Activated T-helper 2 cell treated with anti-CD3 and anti-CD28 coated beads, Interferon-gamma antibody, Interleukin-2, Interleukin-4, amounts not matched to agents 10 μg/mL and 5 μg/mL and 100 μg/mL, durations not matched to agents 14 hours and 24 hours and 36 hours (primary cell): ENCODE measurements at places on chromosomes 4 and X.

GRCh38 chr4:85370400-85371032 lies 104.4 kb upstream of the ARHGAP24 start:
- H3K27me3 ChIP-seq = no peaks in the 10 kb centered on the region
- H3K4me1 ChIP-seq = no peaks in the 10 kb centered on the region
- H3K27ac ChIP-seq = no peak overlapping the region
- no peaks in the 10 kb centered on the region for H3K36me3 ChIP-seq
- no peak overlapping the region for H3K4me3 ChIP-seq
- no peak for DNase-seq

GRCh38 chr4:8393593-8394038 lies 46.9 kb downstream of the ACOX3 start:
- no peaks in the 10 kb centered on the region for H3K27me3 ChIP-seq
- peaks cover 6% of the 10 kb centered on the region for H3K36me3 ChIP-seq
- H3K4me1 ChIP-seq = peaks cover 4% of the 10 kb centered on the region
- H3K4me3 ChIP-seq = no peak overlapping the region

DNA sequence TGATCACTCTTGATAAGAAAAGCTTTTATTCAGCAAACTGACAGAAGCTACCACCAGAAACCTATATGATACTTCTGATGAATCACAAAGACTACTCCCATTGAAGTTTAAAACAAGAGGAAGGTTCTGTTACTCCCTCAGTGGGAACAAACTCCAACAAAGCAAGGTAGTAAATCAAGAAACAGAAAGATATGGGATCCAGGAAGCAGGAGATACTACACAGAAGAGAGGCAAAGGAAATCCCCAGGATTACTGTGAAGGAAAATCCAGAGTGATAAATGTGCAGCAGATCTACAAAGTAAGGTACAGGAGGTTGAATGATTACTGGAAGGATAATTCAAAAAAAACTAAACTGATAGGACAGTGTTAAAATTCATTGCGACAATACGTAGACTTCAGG lies 222.4 kb downstream of the HHIP start:
- H3K36me3 ChIP-seq = no peaks in the 10 kb centered on the region
- H3K4me1 ChIP-seq = no peaks in the 10 kb centered on the region
- DNase-seq = no peak
- no peak overlapping the region for H3K4me3 ChIP-seq
- H3K27ac ChIP-seq = no peak overlapping the region
- H3K27me3 ChIP-seq = no peaks in the 10 kb centered on the region

DNA sequence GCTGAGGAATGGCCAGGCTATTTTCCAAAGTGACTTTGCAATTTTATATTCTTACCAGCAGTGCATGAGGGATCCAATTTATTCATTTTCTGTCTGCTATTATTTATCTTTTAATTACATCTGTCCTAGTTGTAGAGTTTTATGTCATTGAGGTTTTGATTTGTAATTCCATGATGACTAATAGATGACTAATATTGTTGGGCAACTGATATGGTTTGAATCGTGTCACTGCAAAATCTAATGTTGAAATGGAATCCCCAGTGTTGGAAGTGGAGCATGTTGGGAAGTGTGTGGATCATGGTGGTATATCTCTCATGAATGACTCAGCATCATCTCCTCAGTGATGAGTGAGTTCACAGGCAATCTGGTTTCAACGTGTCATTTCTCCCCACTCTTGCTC lies 201.5 kb downstream of the TBX22 start:
- no peak for DNase-seq
- H3K36me3 ChIP-seq = no peaks in the 10 kb centered on the region
- H3K4me3 ChIP-seq = no peak overlapping the region
- H3K27ac ChIP-seq = no peak overlapping the region

- no peaks in the 10 kb centered on the region for H3K4me1 ChIP-seq
- H3K4me3 ChIP-seq = no peak overlapping the region
- no peaks in the 10 kb centered on the region for H3K27me3 ChIP-seq
- H3K36me3 ChIP-seq = no peaks in the 10 kb centered on the region
- H3K27ac ChIP-seq = no peak overlapping the region
Observed at GRCh38 chr4:32931475-32931874, 2211.3 kb downstream of the PCDH7 start.

GRCh38 chrX:120262859-120263708 lies 12.5 kb downstream of the ZBTB33 start:
- H3K36me3 ChIP-seq = peaks cover 4% of the 10 kb centered on the region
- no peaks in the 10 kb centered on the region for H3K4me1 ChIP-seq
- no peaks in the 10 kb centered on the region for H3K27me3 ChIP-seq
- no peak for DNase-seq
- no peak overlapping the region for H3K27ac ChIP-seq

DNA sequence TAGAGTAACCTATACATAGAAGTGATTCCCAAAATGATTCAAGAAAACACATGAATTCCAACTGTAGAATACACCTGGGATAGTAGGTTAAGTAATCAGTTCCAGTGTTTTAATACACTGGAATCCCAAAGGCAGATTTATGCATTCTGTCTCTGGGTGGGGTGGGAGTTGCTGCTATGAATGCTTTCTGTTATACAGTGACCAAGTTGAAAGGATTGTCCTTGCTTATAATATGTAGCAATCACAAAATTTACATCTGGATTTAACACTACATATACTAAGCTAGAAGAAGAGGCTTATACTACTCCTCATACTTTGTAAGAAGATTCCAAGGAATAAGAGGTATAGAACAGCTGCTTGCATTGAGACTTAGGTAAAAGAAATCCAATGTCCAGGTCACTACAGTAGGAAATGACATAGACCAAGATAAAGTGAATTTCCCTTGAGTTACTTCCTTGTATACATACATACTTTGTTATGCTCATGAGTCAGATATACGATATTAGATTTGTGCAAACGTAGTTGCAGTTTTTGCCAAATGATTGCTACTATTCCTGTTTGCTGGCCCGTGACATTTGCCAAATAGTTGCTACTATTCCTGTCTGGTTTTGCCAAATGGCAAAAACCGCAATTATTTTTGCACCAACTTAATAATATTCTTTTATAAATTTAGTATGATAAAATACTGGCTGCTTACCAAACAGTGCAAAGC lies 210.5 kb upstream of the DIAPH2 start:
- no peaks in the 10 kb centered on the region for H3K36me3 ChIP-seq
- no peak overlapping the region for H3K4me3 ChIP-seq
- H3K27ac ChIP-seq = no peak overlapping the region
- no peaks in the 10 kb centered on the region for H3K27me3 ChIP-seq

DNA sequence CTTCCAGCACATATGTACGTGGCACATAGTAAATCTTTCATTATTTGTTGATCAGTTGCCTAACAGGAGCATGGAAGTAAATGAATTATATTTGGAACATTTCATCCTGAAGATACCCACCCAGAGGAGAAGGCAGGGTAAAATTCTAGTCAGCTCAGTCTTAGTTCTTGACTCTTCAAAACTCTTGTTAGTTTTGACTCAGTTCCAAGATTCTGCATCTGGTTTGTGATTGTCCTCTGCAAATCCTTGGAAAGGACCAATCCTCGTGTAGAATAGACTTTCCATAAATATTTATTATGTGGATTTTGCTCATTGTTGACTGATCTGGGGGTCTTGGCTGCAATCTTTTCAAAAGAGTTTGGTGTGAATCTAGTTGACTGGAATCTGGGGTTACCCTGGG lies 257.5 kb upstream of the FAT1 start:
- H3K36me3 ChIP-seq = no peaks in the 10 kb centered on the region
- no peak overlapping the region for H3K4me3 ChIP-seq
- no peak for DNase-seq
- no peak overlapping the region for H3K27ac ChIP-seq
- no peaks in the 10 kb centered on the region for H3K27me3 ChIP-seq

DNA sequence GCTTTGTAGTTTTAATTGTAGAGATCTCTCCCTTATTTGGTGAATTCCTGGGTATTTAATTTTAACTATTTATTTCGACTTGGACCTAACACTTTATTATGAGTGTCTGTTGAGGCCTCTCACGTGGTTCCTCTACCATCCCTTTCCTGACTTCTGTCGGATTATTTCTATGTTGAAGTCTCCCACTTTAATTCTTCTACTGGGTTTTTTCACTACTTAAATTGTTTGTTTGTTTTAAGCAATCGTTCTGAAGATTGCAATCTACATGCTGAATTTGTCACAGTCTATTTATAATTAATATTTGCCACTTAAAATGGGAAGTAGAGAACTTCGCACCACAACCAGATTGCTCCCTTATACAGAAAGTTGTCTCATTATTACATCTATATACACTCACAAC lies 20.8 kb upstream of the NKX1-1 start:
- no peaks in the 10 kb centered on the region for H3K4me1 ChIP-seq
- H3K36me3 ChIP-seq = no peaks in the 10 kb centered on the region
- DNase-seq = no peak
- no peak overlapping the region for H3K27ac ChIP-seq
- no peak overlapping the region for H3K4me3 ChIP-seq
- H3K27me3 ChIP-seq = no peaks in the 10 kb centered on the region

DNA sequence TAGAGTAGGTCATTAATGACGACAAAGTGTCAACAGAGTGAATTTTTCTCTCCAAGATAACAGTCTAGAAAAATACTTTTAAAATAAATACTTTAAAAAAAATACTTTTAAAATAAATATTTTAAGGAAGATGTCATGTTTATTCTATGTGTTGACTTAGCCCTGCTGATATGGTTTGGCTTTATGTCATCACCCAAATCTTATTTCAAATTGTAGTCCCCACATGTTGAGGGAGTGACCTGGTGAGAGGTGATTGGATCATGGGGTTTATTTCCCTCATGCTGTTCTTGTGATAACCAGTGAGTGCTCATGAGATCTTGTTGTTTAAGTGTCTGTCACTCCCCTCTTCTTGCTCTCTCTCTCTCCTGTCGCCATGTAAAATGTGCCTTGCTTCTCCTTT lies 754.9 kb upstream of the SLIT2 start:
- H3K4me3 ChIP-seq = no peak overlapping the region
- H3K36me3 ChIP-seq = no peaks in the 10 kb centered on the region
- no peaks in the 10 kb centered on the region for H3K4me1 ChIP-seq

DNA sequence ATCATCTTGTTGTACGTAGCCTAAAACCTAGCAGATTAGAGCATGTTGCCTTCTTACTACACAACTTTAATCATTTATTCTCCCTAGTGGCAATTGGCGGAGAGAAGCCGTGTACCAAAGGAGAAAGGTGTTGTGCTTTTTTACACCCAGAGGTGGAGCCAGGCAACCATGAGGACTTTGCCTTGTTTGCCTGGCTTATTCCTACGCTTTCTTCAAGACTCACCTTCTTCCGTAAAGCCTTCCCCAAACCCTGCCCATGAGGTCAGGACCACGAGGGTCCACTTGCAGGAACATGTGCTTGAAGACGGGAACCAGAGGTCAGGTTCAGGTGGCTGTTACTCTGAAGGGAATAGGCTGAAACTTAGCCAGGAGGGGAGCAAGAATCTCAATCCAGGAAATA lies 290.5 kb downstream of the RAB28 start:
- no peaks in the 10 kb centered on the region for H3K27me3 ChIP-seq
- H3K4me1 ChIP-seq = no peaks in the 10 kb centered on the region
- no peaks in the 10 kb centered on the region for H3K36me3 ChIP-seq

GRCh38 chrX:46920235-46920634 lies 8.0 kb downstream of the JADE3 start:
- H3K36me3 ChIP-seq = no peaks in the 10 kb centered on the region
- DNase-seq = no peak
- no peak overlapping the region for H3K4me3 ChIP-seq
- no peak overlapping the region for H3K27ac ChIP-seq

GRCh38 chrX:50514811-50515210 lies 44.2 kb upstream of the DGKK start:
- H3K4me1 ChIP-seq = no peaks in the 10 kb centered on the region
- peaks cover 2% of the 10 kb centered on the region for H3K27me3 ChIP-seq
- no peak for DNase-seq

DNA sequence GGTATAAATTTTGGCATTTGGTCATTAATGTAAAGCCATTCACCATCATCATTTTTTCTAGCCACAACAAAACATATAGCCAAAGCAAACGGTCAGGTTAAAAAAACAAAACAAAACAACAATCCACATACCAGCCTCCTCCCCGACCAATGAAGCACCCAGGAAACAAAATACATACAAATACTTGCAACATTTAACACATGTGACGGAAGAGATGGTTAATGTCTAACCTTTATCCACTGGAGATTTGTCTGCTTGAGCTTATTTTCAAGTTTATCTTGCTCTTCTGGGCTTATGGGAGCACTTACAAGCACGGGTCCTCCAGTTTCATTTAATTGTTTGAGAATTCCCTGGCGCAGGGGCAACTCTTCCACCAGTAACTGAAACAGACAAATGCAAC lies 857.5 kb upstream of the FTHL17 start:
- no peaks in the 10 kb centered on the region for H3K36me3 ChIP-seq
- H3K27ac ChIP-seq = no peak overlapping the region
- H3K4me1 ChIP-seq = no peaks in the 10 kb centered on the region
- H3K4me3 ChIP-seq = no peak overlapping the region
- H3K27me3 ChIP-seq = no peaks in the 10 kb centered on the region

GRCh38 chr4:136650541-136651277 lies 881.6 kb downstream of the PCDH18 start:
- no peak overlapping the region for H3K27ac ChIP-seq
- H3K4me3 ChIP-seq = no peak overlapping the region
- H3K4me1 ChIP-seq = no peaks in the 10 kb centered on the region
- H3K27me3 ChIP-seq = no peaks in the 10 kb centered on the region

DNA sequence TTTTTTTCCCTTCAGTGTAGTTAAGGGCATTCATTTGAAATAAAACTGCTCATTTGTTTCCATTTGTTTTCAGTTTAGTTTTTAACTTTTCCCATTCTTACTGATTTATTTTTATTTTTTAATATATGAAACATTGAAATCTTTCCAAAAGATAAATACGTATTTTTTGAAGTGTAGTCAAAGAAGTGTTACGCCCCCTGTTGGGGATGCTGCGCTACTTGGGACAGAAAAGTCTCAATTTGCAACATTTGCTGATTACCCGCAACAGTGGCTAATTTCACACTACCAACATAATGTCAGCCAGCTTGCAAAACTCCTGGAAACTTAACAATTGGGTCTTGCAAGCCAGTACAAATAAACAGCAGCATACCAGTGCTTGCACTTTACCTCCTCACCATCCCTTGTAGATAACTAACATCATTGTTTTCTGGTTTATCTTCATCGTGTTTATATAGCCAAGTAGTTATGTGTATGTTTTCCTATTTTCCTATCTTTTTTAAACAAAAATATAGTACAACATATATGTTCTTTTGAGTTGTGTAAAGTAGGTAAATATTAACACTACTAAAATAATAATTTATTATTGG lies 158.6 kb downstream of the STPG2 start:
- H3K4me1 ChIP-seq = no peaks in the 10 kb centered on the region
- no peak for DNase-seq
- H3K36me3 ChIP-seq = no peaks in the 10 kb centered on the region
- no peak overlapping the region for H3K27ac ChIP-seq
- no peak overlapping the region for H3K4me3 ChIP-seq
